Activated CD4-positive, alpha-beta T cell treated with anti-CD3 and anti-CD28 coated beads for 36 hours (primary cell): ENCODE measurements at places on chromosomes 3 and 15. TPM values are rescaled to one million over a fixed set of nuclear protein-coding genes. Genes with fewer than 3 reads are reported as not detected.

The XYLB gene
- total RNA-seq = 5.3 TPM

DNA sequence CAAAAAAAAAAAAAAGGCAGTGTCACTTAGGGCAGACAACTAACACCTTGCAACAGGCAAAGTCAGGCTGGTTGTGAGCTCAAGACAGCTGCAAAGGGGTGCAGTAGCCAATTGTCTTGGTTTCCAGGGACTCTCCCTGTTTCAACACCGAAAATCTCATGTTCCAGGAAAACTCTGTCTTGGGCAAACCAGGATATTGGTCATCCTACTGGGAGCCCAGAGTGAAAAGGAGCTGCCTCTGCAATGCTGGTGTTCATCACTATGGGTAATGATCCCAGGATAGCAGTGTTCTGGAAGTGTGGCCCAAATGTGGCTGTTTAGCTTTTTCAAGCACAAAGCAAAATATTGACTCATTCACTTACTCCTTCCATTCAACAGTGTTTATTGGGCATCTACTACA is 82.6 kb downstream of the ARHGAP31 start:
- H3K4me3 ChIP-seq = no peak overlapping the region
- H3K27ac ChIP-seq = no peak overlapping the region
- DNase-seq = no peak
- no peaks in the 10 kb centered on the region for H3K4me1 ChIP-seq

DNA sequence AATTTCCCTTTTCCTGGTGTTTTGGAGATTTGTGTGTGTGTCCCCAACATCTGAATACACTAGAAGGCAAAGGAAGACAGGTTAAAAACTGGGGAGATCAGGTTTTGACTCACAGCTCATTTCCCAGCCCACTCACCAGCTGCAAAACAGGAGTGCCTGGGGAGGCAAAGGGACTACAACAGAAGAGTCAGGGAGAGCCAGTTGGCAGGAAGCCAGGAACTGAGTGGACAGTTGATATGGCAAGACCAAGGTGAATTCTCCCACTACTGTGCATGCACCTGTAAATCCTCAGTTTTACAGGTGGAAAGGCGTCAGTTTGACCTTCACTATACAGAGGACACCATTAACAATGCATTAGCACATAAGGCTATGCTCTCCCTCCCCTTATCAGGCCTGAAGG is 901.5 kb upstream of the SEMA6D start:
- H3K4me1 ChIP-seq = no peaks in the 10 kb centered on the region
- H3K27me3 ChIP-seq = no peaks in the 10 kb centered on the region
- H3K4me3 ChIP-seq = no peak overlapping the region
- no peak overlapping the region for H3K27ac ChIP-seq
- no peak for DNase-seq
- no peaks in the 10 kb centered on the region for H3K36me3 ChIP-seq

DNA sequence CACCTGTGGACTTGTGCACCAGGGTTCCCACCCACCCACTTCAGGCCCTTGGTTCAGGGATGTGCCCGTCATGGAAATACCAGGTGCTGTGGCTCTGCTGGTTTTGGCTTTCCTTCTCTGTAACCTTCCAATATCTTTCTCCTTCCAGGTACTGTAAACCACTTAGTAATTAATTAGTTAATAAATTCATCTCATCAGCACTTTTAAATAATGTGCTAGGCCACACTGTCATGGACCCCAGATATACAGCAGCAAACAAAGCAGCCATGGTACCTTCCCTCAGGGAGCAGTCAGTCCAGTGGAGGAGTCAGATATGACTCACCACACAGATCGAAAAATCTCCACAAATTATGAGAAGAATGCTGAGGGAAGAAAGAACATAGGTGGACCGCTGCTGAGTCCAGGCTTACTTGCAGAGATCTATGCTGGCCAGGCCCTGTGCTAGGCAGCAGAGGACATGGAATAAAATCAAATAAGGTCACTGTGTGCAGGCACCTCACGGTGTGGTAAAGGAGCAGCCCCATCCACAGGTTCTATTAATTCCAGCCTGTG is 6.8 kb upstream of the GATA2 start:
- no peak overlapping the region for H3K4me3 ChIP-seq
- no peak overlapping the region for H3K27ac ChIP-seq
- no peaks in the 10 kb centered on the region for H3K36me3 ChIP-seq
- H3K27me3 ChIP-seq = peaks cover 30% of the 10 kb centered on the region

DNA sequence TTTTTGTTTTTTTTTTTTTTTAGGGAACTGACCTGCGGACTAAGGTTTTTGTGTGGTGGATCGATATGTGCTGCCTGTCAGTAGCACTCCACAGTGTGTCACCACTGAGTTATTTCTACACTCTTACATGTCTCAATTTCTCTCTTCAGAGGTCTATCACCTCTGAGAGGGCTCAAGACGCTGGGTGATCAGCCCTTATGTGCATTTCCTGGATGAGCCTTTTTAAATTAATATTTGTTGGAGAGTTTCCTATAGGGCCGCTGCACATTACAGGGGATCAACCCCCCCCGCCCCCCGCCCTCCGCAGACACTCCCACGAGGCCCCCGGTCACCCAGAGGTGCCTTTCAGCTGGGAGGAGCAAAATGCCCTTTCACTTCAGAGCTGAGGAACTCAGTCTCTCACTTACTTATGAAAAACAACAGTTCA is 34.5 kb upstream of the AP4E1 start:
- DNase-seq = no peak
- peaks cover 12% of the 10 kb centered on the region for H3K27me3 ChIP-seq
- H3K4me3 ChIP-seq = no peak overlapping the region
- H3K27ac ChIP-seq = no peak overlapping the region
- H3K36me3 ChIP-seq = no peaks in the 10 kb centered on the region
- peaks cover 25% of the 10 kb centered on the region for H3K4me1 ChIP-seq

The ZBTB47 gene
- total RNA-seq = 0.62 TPM

GRCh38 chr15:72058585-72058984 is 59.4 kb downstream of the MYO9A start:
- no peak for DNase-seq
- no peak overlapping the region for H3K4me3 ChIP-seq

DNA sequence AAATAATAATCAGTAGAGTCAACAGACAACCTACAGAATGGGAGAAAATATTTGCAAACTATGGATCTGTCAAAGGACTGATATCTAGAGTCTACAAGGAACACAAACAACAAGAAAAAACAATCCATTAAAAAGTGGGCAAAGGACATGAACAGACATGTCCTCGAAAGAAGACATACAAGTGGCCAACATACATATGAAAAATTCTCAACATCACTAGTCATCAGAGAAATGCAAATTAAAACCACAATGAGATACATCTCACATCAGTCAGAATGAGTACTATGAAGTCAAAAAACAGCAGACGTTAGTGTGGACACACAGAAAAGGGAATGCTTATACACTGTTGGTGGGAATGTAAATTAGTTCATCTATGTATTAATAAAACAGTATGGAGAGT is 33.7 kb downstream of the SLC2A2 start:
- peaks cover 13% of the 10 kb centered on the region for H3K27me3 ChIP-seq
- no peak for DNase-seq
- no peak overlapping the region for H3K4me3 ChIP-seq
- no peaks in the 10 kb centered on the region for H3K36me3 ChIP-seq

DNA sequence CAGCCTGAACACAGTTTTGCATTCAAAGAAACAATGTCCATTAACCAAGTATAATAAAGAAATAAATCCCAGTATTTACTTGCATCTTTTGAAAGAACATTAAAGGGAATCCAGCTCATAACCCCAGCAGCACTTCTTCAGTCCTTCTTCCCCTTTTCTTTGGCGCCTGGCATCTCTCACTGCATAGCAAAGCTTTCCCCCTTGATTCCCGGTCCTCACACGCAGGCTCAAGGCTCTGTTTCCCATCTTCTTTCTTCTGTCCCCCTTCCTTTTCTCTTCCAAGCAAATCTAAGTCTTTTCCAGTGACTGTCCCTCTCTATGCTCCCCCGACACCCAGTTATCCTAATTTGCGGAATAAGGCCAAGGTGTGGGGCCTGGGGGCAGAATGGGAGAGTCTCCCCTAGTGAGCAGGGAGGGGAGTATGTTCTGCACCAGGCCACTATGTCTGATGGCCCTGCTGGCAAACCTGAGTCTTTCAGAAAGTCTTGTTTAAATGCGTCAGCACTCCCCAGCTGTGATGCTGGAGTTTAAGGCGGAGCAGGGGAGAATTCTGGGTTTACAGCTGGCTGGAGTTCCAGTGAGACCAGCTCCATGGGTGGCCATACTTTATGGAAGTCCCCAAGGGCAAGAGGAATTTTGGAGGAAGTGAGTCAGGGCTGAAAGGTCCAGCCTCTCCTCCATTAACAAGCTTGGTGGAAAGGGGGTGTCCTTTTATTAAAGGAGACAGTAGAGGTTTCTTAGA is 42.1 kb downstream of the GOLGA6A start:
- H3K36me3 ChIP-seq = peaks cover 12% of the 10 kb centered on the region
- no peak for DNase-seq
- no peaks in the 10 kb centered on the region for H3K27me3 ChIP-seq
- H3K27ac ChIP-seq = no peak overlapping the region
- no peak overlapping the region for H3K4me3 ChIP-seq
- H3K4me1 ChIP-seq = no peaks in the 10 kb centered on the region

GRCh38 chr3:43326891-43327581 is 40.7 kb downstream of the SNRK start:
- H3K4me1 ChIP-seq = peaks cover 65% of the 10 kb centered on the region
- DNase-seq = no peak
- no peak overlapping the region for H3K4me3 ChIP-seq

The MASP1 gene
- total RNA-seq = not detected

The LRTM1 gene
- not detected for total RNA-seq

DNA sequence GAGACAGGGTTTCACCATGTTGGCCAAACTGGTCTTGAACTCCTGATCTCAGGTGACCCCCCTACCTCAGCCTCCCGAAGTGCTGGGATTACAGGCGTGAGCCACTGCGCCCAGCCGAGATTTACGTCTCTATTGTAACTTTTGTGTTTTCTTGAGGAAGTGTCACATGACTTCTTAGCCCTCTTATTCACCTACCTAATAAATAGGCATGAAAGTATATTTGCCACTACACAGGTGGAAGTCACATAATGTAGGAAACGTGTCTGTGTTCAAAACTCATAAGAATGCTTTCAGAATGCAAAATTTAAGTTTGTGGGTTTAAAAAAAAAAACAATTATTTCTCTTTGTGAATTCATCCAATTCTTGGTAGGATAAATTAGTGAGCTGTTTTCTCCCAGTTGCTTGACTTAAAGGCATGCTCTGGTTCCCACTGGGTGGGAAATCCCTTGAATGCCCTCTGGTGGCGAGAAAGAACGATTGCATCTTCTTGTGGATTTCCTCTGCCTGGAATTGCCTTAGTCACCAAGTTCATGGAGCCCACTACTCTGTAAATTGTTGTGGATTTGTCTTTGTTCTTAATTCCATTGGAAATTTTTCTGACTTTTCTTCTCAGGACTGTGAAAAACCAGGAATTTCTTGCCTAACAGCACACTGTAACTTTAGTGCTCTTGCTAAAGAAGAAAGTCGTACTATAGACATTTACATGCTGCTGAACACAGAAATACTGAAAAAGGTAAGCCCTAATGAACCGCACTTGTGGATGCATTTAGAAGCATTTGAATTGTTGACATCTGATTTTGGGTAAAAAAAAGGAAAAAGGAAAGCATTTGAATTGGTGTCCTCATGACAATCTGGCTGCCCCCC is 82.2 kb upstream of the CTDSPL start:
- DNase-seq = peak; percentile 29
- no peaks in the 10 kb centered on the region for H3K36me3 ChIP-seq
- no peak overlapping the region for H3K27ac ChIP-seq
- H3K4me3 ChIP-seq = no peak overlapping the region

The SLC9A9 gene
- total RNA-seq = 1.4 TPM

The TUSC2 gene
- 17.1 TPM for total RNA-seq

The CLDN1 gene
- total RNA-seq = 1.6 TPM

The EFHB gene
- total RNA-seq = 0.79 TPM

DNA sequence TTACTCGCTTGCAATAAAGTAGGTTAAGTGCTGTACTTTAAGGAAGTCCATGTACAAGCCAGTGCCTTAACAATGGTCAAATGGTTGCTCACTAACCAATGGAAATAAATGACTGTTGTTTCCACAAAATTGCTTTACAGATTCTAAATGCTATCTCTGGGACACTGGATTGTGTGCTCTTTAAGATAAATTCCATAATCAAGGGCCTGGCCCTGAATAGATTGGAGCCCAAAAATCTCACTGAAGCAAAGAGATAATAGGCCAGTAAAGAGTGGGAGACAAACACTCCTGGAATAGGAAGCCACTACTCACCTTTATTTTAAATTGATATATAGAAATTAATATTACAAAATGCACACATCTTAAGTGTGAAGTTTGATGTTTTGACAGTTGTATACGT is 62.4 kb upstream of the GOLGA6B start:
- peaks cover 4% of the 10 kb centered on the region for H3K36me3 ChIP-seq
- no peaks in the 10 kb centered on the region for H3K27me3 ChIP-seq
- no peak overlapping the region for H3K4me3 ChIP-seq
- no peak overlapping the region for H3K27ac ChIP-seq

The COPB2 gene
- total RNA-seq = 90.9 TPM

GRCh38 chr3:66098436-66098835 is 59.7 kb upstream of the MAGI1 start:
- no peak overlapping the region for H3K27ac ChIP-seq
- H3K4me1 ChIP-seq = no peaks in the 10 kb centered on the region
- no peak for DNase-seq
- H3K4me3 ChIP-seq = no peak overlapping the region
- H3K36me3 ChIP-seq = no peaks in the 10 kb centered on the region

The CD96 gene
- total RNA-seq = 38.3 TPM
